Ammon's horn (tissue), 1 donor: ENCODE measurements at places on chromosomes 7 and 10.

DNA sequence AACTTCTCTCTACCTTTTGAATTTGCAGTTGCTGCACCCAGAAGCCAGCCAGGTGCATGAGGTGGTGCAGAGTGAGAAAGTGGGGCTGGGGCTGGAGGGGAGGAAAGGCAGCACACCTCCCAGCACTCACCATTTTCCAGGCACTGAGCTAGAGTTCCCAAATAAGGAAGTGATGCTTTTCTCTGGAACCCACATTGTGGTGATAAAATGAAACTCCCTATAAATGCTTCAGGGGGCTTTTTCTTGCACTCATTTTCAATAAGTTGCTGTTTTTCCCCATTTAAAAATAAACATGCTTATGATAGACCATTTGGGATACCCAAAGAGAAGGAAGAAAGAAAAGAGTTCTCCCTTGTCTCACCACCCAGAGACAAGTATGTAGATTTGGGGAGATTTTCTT, 42.8 kb upstream of the TNS3 start:
- no peak for DNase-seq

DNA sequence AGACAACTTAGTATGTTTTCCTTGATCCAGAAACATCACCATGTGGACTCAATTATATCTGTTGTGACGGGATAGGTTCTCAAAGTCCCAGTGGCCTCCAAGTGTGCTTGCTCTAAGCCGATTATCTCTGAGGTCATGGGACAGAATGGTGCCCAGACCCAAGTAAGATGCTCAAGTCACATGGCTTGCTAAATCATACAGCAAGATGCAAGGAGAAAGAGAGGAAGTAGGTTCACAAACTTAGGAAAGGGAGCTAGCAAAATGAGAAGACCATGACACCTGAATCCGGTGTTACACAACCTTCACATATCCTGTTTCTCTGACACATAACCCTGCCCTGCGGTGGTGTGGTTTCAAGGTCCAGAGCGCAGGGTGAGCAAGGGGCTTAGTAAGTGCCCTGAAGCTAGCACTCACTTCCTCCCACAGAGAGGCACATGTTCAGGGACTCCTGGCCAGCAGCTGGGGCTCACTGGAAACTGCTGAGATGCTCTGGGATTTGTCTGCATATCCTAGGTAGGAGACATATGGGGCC, 590.9 kb upstream of the ANKRD30A start:
- DNase-seq = no peak

GRCh38 chr10:124157271-124157681, 63.9 kb upstream of the CHST15 start:
- no peak for DNase-seq

DNA sequence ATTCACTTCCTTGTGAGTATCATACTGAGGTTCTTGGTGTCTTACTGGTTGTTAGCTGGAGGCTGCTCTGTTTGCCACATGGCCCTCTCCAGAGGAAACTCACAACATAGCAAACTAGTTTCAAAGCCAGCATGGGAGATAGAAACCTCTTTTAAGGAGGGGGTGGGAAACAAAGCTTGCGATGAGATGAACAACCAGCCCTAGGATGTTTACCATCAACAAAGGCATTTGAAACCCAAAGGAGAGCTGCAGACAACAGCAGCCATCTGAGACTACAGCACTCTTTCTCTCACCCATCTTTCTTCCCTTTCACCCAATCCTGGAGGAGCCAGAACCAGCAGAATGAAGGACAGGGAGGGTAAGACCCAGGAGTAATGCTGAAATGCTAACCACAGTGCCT, 182.1 kb downstream of the NEBL start:
- DNase-seq = no peak

DNA sequence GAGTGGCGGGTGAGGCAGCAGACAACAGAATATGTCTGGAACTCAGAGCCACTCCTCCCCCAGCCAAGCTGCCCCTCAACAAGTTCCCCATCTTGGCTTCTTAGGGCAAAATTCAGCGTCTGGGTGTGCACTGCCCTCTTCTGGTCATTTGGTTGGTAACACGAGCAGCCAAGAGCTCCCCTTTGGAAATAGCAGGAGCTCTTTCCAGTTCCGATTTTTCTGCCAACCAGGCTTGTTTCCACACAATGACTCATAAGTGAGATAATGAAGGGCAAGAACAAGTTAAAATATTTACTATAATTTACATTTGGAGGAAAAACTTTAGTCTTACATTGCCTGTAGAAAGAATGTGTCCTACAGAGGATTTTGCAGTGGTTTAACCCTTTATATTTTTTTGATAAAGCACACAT, 70.5 kb downstream of the ADCYAP1R1 start:
- DNase-seq = peak; percentile 90

DNA sequence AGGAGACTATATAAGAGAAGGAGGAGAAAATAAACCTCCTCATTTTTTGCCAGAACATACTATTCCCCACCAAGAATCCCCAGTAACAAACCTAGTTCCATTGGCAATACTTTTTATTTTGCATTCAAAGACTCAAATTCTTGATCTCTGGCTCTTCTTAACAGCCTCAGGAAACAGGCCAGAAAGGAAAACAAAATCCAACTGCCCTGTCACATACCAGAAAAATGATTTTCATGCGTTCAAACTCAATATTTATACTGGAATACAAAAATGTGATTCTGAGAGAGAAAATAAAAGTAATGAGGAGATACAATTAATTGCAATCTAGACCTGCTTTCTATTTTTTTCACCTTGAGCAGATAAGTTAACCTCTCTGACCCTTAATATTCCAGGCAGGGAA, 435.9 kb upstream of the AUTS2 start:
- DNase-seq = no peak

- DNase-seq = no peak
These were observed 71.2 kb upstream of the FAM20C start for GRCh38 chr7:121002-121785.

DNA sequence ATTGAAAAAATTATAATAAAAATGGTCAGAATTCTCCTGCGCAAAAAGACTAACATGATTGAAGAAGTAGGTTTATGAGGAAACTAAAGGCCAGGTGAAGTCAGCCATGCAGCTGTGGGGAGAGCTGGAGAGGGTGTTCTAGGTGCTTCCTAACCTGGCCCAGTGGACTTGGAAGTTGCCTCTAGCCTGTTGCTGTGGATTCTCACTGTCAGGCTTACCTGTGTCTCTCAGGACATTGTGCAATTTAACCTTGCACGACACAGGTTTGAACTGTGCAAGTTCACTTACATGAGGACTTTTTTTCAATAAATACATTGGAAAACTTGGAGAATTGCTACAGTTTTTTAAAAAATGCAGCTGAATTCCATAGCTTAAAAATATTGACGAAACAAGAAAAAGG, 266.4 kb downstream of the CXCL12 start:
- no peak for DNase-seq

- no peak for DNase-seq
These were observed 26.9 kb downstream of the BLVRA start for GRCh38 chr7:43785420-43785819.

DNA sequence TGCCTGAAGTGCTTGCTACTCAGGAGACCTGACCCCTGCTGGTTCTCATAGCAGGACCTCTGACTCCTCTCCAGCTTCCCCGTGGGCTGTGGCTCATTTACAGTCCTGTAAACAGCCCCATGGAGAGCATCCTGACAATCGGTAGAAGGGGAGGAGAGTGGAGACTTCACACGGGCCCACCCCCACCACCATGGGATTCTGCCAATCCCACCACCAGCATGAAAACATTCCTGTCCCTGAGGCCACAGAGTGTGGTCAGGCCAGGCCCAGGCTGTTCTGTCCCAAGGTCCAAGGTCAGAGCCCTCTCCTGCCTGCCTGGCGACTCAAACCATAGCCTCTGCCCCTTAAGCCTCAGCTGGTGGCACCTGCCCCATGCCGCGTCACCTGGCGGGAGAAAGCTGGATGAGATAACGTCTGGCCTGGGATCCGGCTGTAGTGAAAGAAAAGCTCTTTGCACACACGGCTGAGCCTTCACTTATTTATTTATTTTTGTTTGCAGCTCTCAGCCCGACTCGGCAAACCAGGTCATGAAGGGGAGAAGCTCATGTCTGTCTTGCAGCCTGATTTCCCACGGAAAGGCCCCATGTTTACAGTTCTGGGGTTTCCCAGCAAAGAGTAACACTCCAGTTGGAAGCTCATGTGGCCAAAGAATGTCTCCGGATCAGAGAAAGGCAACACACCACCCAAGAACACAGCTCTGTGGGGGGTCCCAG, 293.6 kb upstream of the ZMIZ1 start:
- no peak for DNase-seq

GRCh38 chr7:121016966-121017365, 28.5 kb downstream of the CPED1 start:
- no peak for DNase-seq
